ENCODE measurements at places on chromosomes 12 and 14.

- peak; percentile 64 for DNase-seq
Observed at GRCh38 chr12:51972849-51973273, 21.4 kb downstream of the ACVR1B start.

DNA sequence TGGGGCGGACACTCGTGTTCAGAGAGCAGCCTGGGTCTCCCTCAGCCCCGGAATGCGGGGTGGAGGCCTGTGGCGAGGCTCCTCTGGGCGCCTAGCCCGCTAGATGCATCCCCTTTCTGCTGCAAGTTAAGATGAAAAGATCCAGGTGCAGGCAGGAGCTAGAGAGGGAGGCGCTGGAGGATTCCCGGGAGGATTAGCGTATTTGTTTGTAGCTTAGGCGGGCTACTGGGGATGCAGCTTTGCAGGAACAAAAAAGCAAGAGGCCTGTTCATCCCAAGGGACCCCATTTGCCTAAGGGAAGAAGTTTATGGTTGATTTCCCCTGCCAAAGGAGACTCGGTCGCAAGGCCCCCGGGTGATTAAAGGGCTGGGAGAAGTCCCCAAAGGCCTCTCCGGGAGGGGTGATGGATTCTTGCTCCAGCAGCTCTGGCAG, 824 bp downstream of the CCDC177 start:
- DNase-seq = no peak

DNA sequence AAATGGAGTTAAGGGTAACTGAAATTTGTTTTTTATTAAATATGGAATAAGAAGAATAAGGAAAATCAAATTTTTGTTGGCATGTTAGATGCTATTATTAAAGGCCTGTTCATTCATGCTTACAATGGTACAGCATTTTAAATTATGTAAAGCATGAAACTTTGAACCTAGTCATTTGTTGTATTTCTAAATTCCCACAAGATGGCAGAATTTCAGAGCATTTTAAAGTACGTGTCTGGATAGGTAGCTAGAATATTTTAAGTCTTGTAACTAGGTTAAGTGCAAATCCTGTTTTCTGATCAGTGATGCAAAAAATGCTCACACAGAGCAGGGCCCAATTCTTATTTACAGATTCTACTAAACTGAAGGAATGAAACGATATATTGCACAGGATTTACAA, 585.6 kb upstream of the MIS18BP1 start:
- DNase-seq = no peak

- DNase-seq = no peak
Observed at GRCh38 chr12:96906498-96906848, 584 bp upstream of the NEDD1 start.

DNA sequence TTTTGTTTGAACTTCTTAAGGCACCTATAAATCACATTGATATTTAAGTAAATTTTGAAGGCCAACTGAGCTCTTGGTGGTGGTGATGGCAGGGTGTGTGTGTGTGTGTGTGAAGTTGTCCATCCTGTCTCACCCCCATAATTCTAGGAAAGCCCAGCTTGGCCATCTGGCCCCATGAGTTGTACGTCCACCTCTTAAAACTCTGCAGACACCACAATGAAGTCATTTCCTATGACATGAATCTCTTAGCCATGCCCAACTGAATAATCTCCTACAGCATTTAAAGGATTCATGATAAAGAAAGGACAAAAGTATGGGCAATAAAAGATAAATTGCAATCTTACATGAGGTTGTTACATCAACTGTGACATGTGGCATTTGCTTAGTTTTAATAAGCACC, 123.4 kb downstream of the TTC7B start:
- DNase-seq = no peak

- DNase-seq = no peak
Observed at GRCh38 chr14:105471297-105471821, 3.3 kb upstream of the CRIP2 start.

DNA sequence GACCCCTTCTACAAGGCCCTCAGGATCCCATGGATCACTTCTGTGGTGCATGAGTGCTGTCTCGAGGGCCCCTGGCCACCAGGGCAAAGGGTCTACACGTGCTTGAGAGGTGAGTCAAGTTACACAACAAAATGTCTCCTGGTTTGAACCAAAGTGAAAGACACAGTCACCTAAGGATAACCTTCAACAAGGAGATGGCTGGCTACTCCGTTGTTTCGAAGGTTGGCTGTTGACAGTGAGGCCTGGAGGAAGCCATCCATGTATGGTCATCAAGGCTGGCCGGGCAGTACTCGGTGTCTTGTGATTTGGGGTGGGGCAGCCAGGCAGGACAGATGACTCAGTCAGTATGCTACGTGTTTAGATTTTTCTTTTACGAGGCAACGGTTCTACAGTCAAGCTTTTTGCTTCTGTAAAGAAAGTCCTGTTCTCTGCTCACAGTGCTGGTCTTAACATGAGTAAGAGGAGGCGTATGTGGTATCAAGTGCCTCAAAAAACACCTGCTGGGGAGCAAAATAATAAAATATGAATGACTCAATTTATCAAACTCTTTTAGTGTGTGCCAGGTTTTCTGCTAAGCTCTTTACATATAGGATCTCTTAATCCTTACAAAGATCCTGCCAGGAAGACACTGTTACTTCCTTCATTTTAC, 18.0 kb upstream of the NT5DC3 start:
- no peak for DNase-seq

GRCh38 chr14:100735271-100735670, 8.6 kb downstream of the DLK1 start:
- no peak for DNase-seq

Data from CD4-positive, alpha-beta T cell treated with Interleukin-12 subunit alpha and Interleukin-12 subunit beta, for 1 hour (primary cell).